ENCODE measurements at places on chromosomes 13 and 19.

DNA sequence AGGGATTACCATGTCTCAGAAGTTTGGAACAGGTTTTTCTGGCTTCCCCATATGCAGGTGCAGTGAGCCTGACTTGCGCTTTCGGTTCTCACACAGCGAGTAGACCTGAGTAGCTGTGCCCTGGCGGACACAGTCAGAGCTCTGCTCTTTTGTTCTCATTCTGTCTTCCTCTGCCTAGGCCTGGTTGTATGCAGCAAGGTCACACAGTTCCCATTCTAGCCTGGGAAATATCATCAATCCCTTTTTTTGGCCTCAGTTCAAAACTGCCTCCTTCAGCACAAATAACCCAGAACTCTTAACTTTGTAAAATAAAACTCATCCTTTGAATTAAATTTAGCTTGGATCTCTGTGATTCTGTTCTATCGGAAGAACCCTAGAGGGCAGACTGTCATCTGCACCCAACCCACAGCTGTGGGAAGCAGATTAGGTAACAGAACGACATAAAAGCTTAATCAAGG is 10.2 kb downstream of the OXGR1 start:
- DNase-seq, result no peak

DNA sequence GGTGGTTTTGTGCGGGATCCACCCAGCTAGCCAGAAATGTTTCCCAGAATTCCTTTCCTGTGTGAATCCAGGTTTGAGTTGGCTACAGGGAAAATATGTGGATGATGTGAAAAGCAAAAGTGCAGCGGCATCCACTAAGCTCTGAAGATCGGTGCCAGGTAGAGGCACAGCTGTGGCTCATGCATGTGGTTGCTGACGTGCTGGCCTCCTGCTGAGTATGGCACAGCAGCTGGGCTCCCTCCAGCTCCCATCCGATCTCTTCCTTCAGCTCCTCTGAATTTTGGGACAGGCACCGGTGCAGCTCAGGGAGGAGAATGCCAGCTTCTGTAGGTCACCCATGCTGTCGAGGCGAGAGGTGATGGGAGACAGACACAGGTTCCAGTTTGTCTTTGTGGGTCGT is 84.0 kb upstream of the GSX1 start:
- DNase-seq, result no peak

- peak; percentile 31 for DNase-seq
Observed at GRCh38 chr19:16180611-16181010, 4.6 kb upstream of the FAM32A start.

GRCh38 chr13:56173346-56173745 is 967.4 kb upstream of the PRR20A start:
- DNase-seq, result no peak

GRCh38 chr13:111920932-111921705 is 145.8 kb upstream of the SOX1 start:
- no peak for DNase-seq

DNA sequence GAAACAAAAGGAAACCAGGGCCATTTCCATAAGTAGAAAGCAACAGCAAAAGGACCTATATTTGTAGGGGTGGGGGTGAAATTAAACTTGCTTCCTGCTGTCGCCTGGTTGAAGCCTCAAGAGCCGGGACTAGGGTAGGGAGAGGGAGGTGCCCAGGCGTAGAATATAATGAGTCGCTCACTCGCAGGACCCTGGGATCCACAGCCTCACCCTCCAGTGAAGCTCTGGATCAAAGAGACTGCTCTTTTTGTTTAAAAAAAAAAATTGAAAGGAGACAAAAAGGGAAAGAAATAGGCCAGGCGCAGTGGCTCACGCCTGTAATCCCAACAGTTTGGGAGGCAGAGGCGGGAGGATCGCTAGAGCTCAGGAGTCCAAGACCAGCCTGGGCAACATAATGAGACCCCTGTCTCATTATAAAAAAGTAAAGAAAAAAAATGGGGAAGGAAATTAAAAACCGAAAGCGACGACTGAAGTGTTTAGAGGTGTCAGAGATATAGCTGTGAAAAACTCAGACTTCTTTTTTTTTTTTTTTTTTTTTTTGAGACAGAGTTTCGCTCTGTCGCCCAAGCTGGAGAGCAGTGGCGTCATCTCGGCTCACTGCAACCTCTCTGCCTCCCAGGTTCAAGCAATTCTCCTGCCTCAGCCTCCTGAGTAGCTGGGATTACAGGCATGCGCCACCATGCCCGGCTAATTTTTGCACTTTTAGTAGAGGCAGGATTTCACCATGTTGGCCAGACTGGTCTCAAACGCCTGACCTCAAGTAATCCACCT is 10.9 kb upstream of the ADGRE5 start:
- DNase-seq, result no peak

DNA sequence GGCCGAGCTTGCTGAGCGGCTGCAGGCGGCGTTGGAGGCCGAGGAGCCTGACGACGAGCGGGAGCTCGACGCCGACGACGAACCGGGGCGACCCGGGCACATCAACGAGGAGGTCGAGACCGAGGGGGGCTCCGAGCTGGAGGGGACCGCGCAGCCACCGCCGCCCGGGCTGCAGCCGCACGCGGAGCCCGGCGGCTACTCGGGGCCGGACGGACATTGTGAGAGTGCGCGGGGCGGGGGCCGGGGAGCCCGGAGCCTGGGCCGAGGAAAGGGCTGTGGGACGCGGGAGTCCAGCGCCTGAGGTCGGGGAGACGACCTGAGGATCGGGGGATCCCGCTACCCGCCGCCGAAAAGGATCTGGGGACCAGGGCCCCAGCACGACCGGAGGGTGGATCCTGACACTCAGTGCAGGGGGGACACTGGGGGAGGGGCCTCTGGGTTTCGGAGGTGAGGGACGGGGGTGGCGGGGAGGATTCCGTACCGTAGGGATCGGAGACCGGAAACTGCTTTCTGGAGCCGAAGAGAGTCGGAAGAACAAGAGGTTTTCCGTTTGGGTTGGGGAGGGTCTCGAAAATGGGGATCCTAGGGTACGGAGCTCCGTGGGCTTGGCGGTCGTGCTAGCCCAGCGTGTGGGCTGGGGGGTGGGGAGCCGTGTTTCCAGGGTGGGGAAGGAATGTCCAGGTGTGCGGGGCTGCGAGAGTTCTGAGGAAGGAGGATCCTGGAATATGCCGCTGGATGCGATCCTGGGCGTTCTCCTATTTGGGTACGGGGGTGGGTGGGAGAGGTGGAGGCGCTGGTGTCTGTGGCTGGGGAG is 616 bp downstream of the HNRNPUL1 start:
- DNase-seq, result peak; percentile 44

DNA sequence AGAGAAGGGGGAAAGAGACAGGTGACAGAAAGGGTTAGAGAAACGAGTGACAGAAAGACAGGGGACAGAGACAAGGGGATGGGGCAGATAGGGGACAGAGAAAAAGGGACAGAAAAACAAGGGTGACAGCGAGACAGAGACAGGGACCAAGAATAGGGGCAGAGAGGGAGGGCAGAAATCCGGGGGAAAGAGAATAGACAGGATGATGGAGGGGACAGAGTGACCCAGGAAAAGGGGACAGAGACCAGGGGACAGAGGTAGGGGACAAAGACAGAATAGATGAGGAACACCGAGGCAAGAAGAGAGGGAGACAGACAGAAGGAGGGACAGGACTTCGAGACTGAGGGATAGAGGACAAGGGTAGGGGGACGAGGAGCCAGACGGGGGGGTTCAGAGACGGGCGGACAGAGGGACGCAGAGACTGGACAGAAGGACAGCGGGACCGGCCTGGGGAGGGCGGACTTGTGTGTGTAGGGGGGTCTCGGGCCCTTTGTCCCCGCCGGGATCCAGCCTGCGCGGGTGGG is 593 bp downstream of the CADM4 start:
- no peak for DNase-seq

DNA sequence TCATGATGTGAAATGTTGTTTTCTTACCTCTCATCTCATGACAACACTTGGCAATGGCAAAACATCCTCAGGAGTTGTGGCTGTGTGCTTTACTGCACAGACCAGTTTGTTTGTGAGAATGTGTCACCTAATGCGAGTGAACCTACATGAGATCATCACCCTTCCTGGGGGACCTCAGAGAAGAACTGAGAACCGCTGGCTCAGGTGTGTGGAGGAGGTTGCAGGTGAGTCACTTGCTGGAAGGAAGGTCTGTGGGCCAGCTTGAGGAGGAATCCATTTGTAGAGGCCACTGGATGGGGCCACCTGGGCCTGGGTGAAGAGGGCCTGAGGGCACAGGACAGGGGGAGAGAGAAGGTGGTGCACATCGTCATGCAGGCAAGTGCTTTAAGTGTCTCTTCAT is 3.0 kb upstream of the CEACAM1 start:
- DNase-seq, result no peak

Data from ACHN (cell line).